ENCODE measurements at places on chromosomes 12 and 14.

DNA sequence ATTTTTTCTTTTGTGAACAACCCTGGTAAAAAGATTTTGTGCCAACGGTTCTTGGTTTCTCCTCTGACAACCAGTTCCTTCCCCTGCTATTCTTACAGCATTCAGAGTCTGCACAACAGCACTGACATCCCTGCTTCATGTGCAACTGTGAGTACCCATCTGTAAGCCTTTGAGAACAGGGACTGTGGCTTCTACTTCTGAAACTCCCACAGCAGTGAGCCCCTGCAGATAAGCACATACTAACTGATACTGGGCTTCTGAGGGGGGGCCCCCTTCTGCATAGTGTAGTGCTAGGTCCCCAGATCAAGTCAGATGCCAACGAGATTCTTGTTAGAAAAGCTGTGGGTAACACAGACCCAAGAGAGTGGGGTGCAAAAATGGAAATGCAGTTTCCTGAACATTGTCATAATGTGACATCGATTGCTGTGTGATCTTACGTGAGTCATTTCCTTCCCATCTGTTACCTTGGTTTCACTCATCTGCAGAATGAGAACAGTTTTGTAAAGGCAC, 11.1 kb upstream of the NINJ2 start:
- no peak for DNase-seq

GRCh38 chr12:51171884-51172514, 936 bp downstream of the TFCP2 start:
- DNase-seq, result no peak

GRCh38 chr14:54001189-54001878, 44.7 kb upstream of the BMP4 start:
- DNase-seq, result no peak

GRCh38 chr12:53612978-53613377, 13.2 kb downstream of the ATF7 start:
- no peak for DNase-seq

GRCh38 chr12:105724641-105725040, 394.1 kb downstream of the C12orf75 start:
- no peak for DNase-seq

GRCh38 chr12:26327975-26328644, 132.7 kb downstream of the SSPN start:
- DNase-seq, result no peak

DNA sequence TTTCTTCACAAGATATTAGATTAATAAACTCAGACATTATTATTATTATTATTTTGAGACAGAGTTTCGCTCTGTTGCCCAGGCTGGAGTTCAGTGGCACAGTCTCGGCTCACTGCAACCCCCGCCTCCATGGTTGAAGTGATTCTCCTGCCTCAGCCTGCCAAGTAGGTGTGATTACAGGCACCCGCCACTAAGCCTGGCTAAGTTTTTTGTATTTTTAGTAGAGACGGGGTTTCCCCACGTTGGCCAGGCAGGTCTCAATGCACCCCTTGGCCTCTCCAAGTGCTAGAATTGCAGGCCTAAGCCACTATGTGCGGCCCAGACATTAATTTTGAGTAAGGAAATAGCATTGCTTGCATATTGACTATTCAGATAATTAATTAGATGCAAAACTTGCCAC, 554.9 kb upstream of the LRFN5 start:
- DNase-seq, result no peak

DNA sequence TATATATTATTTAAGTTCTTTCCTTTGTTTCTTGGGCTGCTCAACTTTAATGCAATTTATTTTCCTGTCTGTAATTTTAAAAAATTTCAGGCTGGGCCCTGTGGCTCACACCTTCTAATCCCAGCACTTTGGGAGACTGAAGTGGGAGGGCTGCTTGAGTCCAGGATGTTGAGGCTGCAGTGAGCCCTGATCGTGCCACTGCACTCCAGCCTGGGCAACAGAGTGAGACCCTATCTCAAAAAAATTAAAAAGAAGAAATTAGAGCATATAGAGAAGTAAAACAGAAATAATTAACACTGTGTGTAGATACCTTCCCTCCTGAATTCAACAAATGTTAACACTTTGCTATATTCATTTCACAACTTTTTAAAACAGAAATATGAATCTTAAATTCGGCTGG, 74.2 kb downstream of the DENND5B start:
- no peak for DNase-seq

Data from NCI-H1436 treated with DMSO at 0.1 percent for 48 hours (cell line).